Fibroblast of the conjunctiva (primary cell): ENCODE measurements at places on chromosomes 7 and 10.

GRCh38 chr7:131692131-131692960 is 135.9 kb upstream of the PODXL start:
- no peak for DNase-seq

DNA sequence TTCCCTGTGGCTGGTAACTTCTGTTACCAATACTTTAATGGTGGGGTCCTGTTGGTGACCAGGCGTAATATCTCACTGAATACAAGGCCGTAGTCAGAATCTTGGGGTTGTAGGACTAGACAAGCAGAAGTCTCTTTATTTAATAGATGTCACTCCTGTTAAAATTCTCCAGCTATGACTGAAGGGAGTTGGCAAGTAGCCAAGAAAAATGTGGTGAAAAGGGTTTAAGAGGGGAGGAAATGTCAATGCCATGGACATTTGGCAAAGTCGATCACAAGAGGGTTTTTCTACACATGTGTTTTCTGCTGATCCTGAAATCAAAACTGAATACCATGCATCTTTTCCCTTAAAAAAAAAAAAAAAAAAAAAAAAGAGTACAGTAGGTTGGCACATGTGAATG is 533.5 kb downstream of the AUTS2 start:
- DNase-seq, result no peak

DNA sequence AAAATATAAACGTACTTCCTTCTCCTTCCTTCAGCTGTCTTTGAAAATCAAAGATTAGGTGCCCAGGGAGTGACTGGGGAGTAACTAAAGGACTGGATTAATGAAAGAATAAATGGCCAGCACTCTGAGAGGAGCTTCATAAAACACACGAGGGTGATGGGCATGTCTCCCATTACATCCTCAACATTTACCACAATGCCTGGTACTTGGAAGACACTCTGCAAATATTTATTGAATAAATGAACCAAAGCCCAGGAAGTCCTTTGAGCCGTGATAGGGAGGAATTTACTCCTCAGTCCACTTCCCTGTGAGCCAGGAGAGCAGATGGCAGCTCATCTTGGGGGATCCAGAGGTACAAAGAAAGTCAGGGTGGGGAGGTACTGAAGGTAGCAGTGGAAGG is 96.3 kb downstream of the RAB11FIP2 start:
- no peak for DNase-seq

GRCh38 chr10:71974489-71975021 is 10.4 kb downstream of the CHST3 start:
- peak; percentile 42 for DNase-seq

DNA sequence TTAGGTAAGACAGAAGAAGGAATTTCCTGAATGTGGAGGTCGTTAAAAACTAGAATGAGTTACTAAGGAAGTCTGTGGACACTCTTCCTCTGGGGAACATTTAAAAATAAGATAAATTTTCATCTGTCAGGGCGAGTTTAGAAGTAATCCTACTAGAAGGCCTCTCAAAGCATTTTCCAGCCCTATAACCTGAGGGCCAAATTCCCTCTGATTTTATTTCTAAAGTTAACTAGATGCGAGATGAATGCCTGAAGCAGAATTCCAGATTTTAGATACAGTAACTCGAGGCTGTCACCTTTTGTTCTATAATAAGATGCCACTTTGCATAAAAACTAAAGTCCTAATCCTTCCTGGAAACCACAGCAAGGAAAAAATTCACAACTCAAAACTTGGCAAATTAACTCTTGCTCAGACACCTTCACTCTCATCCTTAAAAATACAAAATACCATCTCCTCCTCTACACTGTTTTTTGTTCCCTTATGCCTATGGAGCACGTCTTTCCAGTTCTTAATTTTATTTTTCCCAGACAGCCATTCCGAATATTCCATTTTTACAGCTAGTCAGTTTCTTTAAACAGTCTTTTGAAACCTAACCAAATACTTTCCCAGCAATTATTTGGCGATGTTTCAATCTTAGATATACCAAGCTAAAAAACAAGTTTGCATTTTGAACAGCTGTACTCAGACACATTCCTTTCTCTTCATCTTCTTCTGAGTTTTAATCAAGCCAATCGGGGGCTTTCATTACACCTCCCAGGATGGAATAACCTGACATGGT is 420.7 kb upstream of the NFE2L3 start:
- DNase-seq, result no peak

DNA sequence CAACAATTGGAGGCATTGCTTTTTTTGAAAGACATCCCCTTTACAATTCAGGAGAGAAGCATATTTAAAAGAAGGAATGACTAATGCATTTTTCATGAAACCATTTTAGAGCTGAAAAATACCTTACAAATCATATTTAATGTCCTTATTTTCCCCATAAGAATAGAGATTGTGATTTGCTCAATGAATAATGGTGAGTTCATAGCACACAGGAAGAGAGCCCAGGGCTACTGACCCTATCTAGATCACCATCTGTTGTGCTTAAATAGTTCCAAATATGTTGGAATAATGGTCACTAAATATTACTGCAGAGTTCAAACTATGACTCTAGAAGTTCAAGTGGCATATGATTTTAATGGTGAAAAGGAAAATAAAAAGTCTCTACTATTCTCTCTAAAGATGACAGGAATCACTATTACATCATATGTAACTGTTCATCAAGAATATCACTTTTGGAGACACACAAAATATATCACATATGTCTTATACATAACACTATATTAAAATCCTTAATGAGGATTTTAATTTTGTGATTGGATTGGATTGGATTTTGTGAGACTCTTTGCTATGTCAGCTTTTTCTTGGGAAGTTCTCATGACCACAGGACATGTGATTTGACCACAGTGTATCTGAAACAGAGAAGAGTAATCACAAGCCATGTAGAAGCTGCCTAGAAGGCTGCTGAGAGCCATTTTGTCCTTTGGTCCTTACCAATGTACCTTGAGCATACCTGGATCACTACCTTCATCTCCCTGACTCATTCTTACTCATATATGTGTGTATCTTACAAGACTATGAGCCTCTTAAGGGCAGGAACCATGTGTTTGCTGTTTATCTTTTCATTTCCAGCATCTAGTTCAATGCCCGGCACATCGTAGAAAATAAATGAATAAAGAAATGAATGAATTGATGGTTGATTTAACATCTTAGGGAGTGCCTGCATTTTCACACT is 26.4 kb downstream of the SLC16A9 start:
- no peak for DNase-seq

DNA sequence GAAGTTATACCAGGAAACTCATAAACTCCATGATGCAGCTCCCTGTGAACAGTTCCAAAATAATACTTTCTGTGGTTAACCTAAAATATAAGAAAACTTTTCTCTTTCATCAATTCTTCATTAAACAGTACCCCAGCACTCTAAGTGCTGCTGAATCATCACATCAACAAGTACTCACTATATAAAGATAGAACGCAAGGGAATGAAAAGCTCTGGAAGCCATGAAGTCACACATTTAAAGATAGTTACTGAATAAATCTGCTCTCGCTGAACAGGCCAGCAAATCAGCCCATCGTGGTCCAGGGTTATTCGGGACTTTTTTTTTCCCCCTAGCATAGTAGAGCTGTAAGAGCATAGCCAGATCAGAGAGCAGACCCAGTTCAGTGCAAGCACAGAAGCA is 254.3 kb downstream of the IPMK start:
- DNase-seq, result no peak

- DNase-seq, result no peak
Observed at GRCh38 chr10:111072232-111072631, 4.6 kb upstream of the ADRA2A start.

DNA sequence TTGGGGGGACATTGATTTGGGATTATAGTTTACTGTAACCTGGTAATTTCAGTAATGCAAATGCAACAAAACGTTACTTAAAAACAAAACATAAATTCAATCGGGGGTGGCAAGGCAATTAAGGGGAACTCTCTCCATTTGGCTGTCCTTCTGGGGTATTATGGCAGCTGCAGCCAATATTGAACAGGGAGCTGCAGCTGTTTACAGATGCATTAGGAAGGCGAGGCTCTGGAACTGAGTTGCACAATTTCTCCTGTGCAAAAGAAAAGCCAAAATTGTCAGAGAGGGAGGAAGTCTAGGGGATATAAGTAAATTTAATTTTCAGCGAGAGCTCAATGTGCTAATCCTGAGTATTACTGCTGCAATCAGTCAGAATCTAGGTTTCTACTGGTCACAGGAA is 36.1 kb downstream of the NEUROD6 start:
- DNase-seq, result no peak

GRCh38 chr10:110772454-110773025 is 99.2 kb upstream of the PDCD4 start:
- no peak for DNase-seq

- DNase-seq, result no peak
Observed at GRCh38 chr10:93383562-93383981, 98.6 kb downstream of the MYOF start.

- DNase-seq, result no peak
Observed at GRCh38 chr10:94613-95012, 40.6 kb upstream of the ZMYND11 start.

DNA sequence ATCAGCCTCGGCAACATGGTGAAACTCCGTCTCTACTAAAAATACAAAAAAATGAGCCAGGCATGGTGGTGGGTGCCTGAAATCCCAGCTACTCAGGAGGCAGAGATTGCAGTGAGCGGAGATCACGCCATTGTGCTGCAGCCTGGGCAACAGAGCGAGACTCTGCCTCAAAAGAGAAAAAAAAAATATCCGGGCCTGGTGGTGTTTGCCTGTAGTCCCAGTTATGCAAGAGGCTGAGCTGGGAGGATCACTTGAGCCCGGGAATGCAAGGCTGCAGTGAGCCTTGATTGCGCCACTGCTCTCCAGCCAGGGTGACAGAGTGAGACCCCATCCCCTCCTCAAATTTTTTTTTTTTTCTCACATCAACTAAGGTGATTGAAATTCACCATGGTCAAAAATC is 42.8 kb downstream of the CDC123 start:
- no peak for DNase-seq

GRCh38 chr10:49713266-49713665 is 33.8 kb downstream of the C10orf53 start:
- no peak for DNase-seq

GRCh38 chr10:81270051-81270450 is 604.9 kb upstream of the NRG3 start:
- DNase-seq, result no peak

DNA sequence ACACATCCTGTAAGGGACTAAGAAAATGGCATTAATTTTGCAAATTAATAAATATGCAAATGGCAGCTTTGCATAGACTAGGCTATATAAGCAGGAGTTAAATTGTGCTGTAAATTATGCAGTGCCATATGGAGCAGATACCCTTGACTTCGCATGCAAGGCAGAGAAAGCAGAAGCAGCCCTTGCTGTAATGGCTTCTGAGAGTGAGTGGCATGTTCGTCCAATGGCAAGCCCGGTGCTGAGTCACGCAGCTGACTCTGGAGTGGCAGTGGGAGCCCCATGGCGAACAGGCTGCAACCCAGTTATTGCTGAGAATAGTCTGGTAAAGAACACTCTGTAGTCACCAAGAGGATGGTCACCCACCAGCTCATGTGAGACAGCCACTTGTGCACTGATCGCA is 1186.5 kb downstream of the TYW1 start:
- no peak for DNase-seq

- DNase-seq, result no peak
Observed at GRCh38 chr7:15073301-15073700, 170.8 kb upstream of the DGKB start.

DNA sequence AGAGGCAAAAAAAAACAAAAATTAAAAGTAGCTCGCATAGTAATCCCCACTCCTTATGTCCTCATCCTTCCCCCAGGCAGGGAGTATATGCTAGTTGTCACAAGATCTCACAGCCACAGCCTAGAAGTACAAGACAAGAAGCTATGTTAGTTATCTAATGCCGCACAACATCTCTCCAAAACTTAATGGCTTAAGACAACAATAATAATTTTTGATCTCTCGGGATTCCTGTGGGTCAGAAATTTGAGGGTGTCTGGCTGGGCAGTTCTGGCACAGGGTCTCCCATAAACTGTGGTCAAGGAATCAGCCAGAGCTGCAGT is 39.7 kb downstream of the CPVL start:
- DNase-seq, result no peak

DNA sequence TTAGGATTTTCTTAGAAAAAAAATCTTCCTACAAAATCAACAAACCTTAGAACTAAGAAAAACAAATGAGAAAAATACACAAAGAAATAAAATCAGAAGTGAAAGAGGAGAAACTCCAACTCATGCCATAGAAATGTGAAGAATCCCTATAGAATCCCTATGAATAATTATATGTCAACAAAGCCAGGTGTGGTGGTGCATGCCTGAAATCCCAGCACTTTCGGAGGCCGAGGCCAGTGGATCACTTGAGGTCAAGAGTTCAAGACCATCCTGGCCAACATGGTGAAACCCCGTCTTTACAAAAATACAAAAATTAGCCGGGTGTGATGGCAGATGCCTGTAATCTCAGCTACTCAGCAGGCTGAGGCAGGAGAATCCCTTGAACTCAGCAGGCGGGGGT is 27.1 kb downstream of the ACSM6 start:
- DNase-seq, result no peak

GRCh38 chr7:114534953-114535352 is 120.3 kb downstream of the FOXP2 start:
- peak; percentile 9 for DNase-seq
